Fibroblast of the aortic adventitia (primary cell): ENCODE measurements at places on chromosomes 7 and 10. TPM values are rescaled to one million over a fixed set of nuclear protein-coding genes. Genes with fewer than 3 reads are reported as not detected.

DNA sequence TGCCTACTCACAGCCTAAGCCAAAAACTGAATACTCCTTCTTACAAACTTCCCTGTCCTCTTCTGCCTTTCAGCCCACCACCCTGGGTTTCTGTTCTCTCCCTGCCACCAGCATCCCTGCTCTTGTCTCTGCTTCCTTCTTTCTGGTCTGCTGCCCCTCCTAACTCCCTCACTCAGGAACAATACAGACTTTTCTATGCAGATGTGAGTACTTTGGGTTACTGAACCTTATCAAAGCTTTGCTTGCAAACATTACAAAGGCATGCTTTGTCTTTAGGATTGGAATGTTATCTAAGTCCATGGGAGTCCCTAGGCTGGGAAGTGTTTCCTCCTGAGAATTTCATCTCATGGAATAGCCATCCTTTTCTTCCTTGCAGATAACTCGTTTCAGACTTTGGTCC is 28.9 kb downstream of the CNNM1 start:
- no peak for DNase-seq

GRCh38 chr7:50699143-50699542 is 83.6 kb downstream of the GRB10 start:
- DNase-seq: no peak

DNA sequence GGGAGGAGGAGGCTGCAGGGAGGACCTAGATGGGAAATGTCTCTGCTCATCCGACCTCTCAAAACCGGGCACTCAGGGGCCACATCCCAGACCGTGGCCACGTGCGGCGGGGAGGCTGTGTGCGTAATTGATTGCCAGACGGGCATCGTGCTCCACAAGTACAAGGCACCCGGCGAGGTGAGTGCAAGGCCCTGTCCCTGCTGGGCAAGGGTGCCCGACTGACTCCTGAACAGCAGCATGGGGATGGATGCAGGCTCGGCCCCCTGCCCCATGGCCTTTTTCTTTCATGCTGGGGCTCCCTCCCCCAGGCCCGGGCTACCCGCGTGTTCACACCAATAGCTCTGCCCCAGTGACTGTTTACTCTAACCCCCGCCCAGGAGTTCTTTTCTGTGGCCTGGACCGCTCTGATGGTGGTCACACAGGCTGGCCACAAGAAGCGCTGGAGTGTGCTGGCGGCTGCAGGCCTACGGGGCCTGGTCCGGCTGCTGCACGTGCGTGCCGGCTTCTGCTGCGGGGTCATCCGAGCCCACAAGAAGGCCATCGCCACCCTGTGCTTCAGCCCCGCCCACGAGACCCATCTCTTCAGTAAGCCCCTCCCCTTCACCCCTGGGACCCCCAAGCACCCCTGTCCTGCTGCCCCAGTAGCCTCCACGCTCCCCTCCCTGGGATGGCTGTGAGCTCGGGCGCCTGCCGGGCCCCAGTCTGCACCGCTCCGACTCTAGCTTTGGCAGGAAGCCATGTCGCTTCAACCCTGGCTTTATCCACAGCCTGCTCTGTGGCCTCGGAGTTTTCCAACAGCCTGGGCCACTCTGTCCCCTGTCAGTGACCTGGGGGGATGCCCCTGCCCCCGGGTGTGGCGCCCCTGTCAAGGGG is 3.9 kb downstream of the LRWD1 start:
- DNase-seq: no peak

GRCh38 chr7:127930341-127931328 is 100.6 kb downstream of the LRRC4 start:
- DNase-seq: no peak

GRCh38 chr10:12834116-12834665 is 167.3 kb downstream of the CCDC3 start:
- DNase-seq: no peak

- no peak for DNase-seq
Measured at GRCh38 chr10:92350411-92350810, 59.4 kb downstream of the MARCHF5 start.

GRCh38 chr7:16646472-16647072 is 591 bp downstream of the BZW2 start:
- no peak for DNase-seq

DNA sequence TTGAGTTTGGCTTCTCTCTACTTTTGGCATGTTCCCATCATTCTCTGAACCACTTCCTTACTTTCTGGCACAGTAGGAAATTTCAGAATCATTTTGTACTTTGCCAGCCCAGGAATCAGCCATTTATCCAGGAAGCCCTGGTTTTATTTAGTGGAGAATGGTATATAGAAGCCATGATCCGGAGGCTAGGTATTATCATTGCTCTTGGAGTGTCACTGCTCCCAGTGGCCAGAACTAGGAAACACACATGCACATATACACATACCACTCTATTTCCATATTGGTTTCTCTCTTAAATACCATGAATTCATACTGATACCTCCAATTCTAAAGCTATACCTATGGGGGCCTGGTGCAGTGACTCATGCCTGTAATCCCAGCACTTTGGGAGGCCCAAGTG is 36.3 kb downstream of the SUFU start:
- DNase-seq: peak; percentile 35

DNA sequence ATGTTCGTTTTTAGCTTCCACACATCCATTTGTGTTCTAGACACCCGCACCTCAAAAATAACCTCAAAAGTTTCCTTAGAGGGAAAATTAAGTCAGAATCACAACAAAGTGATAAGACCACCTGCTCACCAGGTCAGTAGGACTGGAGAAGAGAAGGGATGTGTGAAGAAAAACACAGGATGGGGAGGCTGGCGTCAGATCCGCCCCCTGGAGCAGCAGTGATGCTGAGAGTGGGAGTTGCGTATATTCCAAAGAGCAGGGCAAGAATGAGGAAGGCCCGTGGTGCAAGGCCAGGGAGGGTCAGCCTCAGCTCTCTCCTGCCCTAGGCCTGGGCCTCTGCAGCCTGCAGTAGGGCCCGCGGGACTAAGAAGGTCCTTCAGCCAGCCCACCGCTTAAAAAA is 28.7 kb downstream of the CRTAC1 start:
- DNase-seq: no peak

DNA sequence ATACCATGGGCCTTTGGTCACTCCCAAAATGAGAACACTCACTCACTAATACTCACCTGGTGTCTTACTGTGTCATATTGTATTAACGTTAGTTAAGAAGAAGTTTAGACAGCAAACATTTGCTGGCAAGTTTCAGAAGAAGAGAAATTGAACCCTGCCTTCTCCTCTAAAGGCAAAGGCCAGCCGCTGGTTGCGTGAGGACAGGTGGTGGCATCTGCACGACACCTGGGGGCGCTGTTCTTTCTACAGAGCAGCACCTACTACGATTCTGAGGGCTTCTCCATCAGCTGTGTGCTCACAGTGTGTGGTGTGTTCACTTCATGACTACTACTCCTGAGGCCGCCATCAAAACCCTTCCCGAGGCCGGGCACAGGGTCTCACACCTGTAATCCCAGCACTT is 17.9 kb upstream of the CLEC2L start:
- no peak for DNase-seq

GRCh38 chr7:138295049-138295637 is 164.9 kb upstream of the TRIM24 start:
- no peak for DNase-seq

DNA sequence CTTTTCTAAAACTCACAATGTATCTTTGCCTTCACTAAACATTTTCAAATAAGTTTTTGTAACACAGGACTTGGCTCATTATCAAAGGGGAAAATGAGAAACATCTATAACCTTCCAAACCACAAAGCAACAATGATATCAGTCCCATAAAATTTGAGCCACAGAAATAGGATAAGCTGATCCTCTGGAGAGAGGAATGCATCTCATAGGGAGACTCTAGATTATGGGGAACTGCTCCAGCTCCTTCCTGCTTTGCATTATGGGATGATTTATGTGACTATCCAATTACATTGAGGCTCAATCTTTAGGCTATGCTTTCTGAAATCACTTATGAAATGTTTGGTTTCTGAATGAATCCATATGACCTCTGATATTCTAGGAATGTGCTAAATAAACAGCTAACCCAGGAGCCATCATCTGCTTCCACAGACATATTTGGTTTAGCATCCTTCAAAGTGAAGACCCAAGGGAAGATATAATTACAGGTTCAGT is 70.4 kb downstream of the CUBN start:
- peak; percentile 97 for DNase-seq

DNA sequence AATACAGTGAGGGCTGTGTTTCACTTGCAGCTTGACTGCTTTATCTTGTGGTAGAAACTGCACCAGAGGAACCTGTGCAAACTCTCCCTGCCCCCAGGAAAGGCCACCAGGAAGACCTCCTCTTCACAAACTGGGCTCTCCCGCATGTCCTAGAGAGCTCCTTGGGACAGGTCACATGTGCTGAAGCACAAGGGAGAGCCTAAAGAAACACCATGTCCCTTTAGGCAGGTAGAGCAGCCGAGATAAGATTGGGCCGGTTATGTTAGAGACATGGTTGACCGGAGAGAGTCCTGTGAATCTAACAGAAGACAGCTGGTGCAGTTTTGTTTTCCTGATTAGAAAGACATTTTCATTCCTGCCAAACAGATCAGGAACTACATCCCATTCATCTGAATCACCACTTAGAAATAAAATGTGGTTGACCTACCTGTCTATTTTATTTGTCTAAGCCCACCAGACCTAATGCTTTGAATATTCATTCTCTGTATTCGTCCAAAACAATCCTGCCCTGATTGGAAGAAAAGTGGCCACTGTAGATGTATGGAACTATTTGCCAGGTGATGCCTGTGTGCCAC is 224.1 kb downstream of the GLI3 start:
- DNase-seq: peak; percentile 18

DNA sequence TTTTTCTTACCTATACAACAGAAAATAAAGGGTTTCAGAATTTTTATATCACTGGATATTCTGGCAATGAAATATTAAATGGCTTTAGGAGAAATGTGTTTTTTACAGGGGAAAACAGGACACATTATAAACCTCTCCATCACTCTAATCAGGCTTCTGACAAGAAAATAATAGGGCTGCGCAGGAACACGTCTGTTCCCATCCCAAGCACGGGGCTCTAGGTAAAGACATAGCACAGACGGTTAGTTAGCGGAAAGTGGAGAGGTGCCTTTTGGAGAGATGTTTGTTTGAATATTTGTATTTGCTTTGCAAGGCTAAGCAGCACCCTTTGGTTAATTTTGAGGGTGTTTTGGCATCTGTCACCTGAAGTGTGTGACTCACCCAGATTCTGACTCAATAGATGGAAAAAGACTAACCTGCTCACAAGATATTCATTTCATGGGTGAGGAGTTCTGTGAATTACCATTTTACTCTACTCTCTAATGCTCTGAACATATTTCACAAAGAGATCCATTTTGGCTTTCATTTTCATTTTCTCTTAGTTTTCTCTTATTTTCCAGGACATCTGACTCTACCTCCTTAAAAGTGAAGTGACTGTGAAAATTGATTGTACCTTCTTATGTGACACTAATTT is 174.5 kb upstream of the AKR1E2 start:
- no peak for DNase-seq

DNA sequence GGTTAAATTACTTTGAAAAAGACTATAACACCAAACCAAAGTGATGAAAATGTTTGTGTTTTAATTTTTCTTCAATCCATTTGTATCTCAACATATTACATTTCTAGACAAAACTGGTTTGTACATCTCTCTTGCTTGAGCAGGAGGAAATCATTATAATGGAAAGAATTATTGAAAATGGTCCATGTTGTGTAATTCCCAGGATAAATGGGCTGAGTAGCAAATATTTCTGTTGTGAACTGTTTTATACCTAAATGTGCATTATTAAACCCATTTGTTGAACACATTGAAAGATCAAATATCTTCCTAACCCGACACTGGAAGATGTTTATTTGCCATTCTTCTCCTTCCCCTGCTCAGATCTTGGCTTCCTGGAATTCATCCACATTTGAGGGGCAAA is 14.1 kb upstream of the CDK6 start:
- no peak for DNase-seq

- peak; percentile 34 for DNase-seq
Measured at GRCh38 chr10:119494236-119495020, 48.1 kb downstream of the RGS10 start.

GRCh38 chr10:50439187-50439586 is 184.6 kb downstream of the SGMS1 start:
- DNase-seq: no peak

- DNase-seq: no peak
Measured at GRCh38 chr7:112437072-112437471, 13.2 kb upstream of the IFRD1 start.

DNA sequence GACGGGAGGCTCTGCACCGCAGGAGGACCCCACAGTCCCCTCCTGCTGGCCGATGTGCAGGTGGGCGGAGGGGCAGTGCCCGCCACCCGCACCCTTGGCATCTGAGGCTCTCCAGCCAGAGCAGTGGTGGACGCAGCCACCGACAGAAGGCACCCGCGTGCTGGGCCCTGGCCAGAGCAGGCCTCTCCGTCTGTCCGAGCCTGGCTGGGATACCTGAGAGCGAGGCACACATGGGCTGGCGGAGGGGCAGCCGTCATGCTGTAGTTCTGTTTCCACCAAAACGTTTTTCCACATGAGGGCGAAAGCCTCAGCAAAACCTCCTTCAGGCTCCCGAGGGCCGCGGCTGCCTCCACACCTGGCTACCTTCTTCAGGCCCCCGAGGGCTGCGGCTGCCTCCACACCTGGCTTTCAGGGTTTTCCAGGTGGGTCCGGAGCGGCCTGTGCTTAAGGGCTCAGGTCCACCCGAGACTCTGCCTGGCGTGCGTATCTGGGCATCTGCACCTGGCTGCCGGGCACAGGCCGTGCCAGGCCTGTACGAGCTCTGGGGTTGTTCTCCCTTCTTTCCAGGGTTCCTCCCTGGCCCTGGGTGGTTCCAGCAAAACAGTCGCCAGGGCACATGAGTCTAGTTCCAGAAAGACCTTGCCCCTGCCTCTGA is 115.5 kb downstream of the INPP5A start:
- DNase-seq: no peak

- no peak for DNase-seq
Measured at GRCh38 chr10:62071846-62072281, 170.4 kb downstream of the ARID5B start.

Gene SCIN
- 0.25 and 2.3 TPM in 2 replicates for total RNA-seq

Gene TMEM130
- total RNA-seq: 0.27 and 0.57 TPM in 2 replicates

Gene HYAL4
- total RNA-seq: not detected in 2 replicates

Gene VPS50
- 32.3 and 50.0 TPM in 2 replicates for total RNA-seq

Gene LRRC61
- 0.09 and 2.2 TPM in 2 replicates for total RNA-seq

Gene HOXA3
- 1.2 and 3.5 TPM in 2 replicates for total RNA-seq

Gene ANKRD22
- total RNA-seq: 0.09 and 0.33 TPM in 2 replicates

Gene CBLL1
- 32.0 and 32.6 TPM in 2 replicates for total RNA-seq
